CD4-positive, alpha-beta T cell treated with Interferon alpha-2 for 1 hour (primary cell): ENCODE measurements at places on chromosomes 6 and 20.

- DNase-seq = no peak
Measured at GRCh38 chr20:51326201-51326819, 216.2 kb downstream of the NFATC2 start.

DNA sequence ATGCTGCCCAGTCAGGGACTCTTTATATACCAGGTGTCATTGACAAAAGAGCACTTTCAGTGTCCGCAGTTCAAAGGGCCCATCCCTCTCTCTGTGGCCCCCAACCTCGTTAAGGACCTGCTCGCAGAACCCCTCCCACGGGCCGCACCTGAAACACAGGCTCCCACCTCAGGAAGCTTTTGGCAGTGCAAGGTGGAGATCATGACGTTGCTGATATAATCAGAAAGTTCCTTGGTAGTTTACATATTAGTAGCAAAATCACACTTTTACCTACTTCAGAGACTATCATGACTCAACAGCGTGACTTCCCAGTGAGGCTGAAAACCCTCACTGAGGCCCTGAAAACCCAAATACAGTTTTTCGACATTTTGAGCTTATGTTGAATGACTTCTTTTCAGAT, 4.1 kb downstream of the TTLL2 start:
- no peak for DNase-seq

DNA sequence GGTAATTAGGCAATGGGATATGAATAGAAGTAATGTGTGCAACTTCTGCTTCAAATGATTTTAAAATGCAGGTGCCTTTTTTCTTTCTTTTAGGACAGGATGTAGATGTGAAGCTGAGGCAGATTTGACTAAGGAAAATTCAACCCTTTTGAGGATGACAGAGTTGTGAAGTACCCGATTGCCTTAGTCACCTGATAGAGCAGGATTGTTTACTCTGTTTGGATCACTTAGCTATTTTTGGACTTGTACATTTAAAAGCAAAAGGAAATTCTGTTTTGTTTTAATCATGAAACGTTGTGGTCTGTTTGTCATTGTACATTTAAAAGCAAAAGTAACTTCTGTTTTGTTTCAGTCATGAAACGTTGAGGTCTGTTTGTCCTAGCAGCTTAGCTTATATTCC, 143.4 kb downstream of the FAM83B start:
- DNase-seq = no peak

DNA sequence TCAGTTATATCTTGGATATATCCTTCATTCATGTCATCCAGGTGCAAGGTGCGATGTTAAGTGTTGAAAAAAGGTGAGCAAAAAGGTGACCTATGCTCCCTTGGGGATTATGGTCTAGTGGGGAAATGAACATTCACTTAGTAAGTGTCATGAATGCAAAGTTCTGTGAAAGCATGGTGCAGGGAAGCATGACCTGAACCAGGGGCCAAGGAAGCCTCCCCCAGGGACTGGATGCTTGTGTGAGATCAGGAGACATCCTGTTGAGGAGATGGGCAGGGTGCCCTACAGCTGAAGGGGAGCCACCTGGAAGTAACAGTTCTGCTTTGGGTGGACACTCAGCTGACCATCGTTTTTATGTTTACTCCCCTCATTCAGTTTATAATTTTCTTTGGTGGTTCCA, 179.5 kb downstream of the SYNDIG1 start:
- no peak for DNase-seq

GRCh38 chr6:42689371-42689770, 33.0 kb downstream of the PRPH2 start:
- no peak for DNase-seq

DNA sequence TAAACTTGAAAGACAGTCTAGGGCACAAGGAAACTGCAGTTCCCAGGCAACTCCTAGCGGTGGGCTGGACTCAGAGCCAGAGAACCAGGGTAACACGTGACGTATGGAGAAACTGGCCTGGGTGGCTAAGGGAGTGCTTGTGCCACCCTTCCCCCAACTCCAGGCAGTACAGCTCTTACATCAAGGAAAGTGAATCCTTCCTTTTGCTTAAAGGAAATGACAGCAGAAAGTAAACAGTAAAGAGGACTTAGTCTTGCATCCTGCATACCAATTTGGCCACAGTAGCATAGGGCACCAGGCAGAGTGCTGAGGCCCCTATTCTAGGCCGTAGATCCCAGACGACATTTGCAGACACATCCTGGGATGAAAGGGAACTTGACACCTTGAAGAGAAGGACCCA, 322.8 kb downstream of the CD109 start:
- no peak for DNase-seq

GRCh38 chr20:46831633-46832011, 63.0 kb upstream of the EYA2 start:
- no peak for DNase-seq

DNA sequence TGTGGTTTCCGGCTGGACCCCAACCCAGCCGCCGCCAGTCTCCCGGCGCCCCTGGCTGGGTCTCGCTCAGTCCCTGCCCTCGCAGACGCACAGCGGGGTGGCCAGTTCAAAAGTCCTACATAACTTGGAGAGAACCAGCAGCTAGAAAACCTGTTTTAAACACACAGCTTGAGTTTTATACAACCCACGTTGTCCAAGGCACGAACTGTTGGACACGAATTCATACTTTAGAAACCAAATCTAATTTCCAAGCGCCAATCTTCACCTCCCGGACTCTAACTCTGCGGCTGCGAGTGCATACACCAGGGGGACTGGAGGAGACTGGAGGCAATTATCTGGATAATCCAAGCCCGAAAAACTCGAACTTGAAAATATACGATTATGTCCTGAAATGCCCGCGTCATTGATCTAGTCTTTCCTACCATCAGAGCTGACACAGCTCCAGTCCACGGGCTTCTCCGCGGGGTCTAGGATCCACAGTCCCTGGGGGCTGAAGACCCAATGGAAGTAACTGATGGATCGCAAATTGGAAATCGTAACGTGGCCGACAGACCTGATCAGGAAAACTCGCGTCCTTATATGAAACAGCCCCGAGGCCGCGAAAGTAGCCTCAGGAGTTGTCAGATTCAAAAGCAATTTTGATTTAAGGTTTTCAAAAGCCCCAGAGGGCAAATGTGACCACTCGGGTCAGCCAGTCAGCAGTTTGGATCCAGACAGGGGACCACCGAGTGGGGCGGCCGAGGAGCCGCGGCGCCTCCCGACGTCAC, 843 bp upstream of the HEY2 start:
- DNase-seq = peak; percentile 16

DNA sequence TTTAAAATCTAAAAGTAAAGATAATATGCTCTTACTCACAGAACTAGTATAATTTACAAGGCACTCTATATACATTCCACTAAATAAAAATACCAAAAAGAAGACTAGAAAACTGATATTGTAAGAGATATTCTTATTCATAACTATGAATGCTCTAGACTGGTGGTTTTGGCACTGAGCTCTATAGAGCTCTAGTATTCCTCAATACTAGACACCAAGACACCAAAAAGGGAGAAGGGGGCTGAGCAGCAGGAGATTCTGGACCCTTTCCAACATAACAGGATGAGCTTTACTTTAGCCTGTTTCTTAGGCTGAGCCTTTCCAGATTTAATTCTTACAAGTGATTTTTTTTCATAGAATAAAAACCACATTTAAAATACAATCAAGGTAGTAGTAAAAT, 173.6 kb downstream of the COL21A1 start:
- no peak for DNase-seq

- DNase-seq = no peak
Measured at GRCh38 chr20:24584538-24585356, 115.3 kb downstream of the SYNDIG1 start.

- no peak for DNase-seq
Measured at GRCh38 chr6:42420741-42421140, 31.0 kb downstream of the TRERF1 start.

GRCh38 chr6:50889497-50889896, 70.8 kb downstream of the TFAP2B start:
- DNase-seq = no peak

DNA sequence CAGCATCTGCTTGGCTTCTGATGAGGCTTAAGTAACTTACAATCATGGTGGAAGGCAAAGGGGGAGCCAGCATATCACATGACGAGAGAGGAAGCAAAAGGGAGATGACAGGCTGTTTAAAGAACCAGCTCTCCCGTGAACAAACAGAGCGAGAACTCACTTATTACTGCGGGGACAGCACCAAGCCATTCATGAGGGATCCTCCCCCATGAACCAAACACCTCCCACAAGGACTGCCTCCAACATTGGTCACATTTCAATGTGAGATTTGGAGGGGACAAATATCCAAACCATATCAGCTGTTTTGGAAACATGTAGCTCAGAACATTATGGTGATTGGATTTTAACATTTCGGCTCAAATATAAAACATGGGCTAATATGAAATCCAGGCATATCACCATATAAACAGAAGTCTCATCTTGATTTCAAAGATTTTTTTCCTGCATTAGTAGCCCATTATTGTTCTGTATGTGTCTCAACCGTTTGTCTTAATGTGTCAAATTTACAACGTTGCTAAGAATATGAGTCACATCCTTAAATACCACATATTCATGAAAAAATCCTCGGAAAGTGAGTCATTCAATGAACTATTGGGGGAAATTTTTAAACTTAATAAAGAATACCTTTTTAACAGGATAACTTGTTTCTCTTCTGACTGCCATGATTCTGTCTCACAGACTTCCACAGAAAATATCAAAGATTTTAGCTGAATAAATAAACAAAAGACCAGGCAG, 894.3 kb downstream of the TFAP2A start:
- DNase-seq = no peak

- DNase-seq = peak; percentile 54
Measured at GRCh38 chr6:15901141-15902115, 227.5 kb upstream of the MYLIP start.

DNA sequence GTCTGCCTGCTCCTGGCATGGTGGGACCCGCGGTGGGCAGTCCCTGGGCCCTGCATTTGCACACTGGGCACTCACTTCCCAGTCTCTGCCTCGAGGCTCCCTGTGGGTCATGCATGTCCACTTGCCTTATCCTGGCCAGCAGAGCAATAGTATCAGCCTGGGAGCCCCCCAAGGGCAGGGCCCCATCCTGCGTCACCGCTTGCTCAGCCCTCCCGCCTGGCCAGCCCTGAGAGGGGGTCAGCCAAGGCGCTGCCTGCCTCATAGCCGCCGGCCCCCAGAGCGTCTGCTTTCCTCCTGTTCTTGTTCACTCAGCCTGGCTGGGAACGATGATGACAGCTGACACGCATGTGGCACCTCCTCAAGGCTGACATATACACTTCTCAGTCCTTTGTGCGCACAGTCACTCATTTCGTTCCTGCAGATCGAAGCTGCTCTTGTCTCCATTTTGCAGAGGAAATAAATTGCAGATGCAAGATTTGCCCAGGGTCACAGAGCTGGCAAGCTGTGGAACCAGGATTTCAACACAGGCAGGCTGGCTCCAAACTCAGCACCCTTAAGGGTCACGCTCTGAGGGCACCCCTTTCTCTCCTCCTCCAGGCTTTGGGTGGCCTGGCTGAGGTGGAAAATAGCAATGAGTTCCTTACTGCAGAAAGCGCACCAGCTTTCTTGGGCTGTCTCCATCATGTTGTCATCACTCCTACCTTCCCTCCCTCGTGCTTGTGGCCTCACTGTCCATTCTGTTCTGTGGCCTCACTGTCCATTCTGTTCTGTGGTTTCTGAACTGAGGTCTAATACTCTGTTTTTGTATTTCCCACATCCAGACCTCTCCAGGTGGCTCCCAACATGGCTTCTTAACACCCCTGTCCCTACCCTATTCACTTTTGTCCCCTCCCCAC, 17.2 kb downstream of the KCNK17 start:
- no peak for DNase-seq

DNA sequence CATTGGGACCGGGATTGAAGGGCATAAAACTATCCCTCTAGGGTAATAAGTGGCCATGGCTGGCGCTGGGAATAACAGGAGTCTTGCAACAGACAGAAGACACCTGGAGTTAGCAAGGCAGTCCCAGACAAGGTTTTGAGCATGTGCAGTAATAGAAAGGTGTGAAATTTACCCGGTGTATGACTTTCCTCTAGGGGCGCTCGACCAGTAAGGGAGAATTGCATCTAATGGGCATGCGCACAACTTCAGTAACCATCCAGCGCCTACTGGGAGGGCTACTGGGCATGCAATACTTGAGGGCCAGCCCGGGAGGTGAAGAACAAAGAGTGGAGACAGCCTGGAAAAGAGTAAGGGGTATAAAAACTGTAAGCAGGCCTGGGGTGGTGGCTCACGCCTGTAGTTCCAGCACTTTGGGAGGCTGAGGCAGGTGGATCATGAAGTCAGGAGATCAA, 32.7 kb downstream of the SERPINB6 start:
- no peak for DNase-seq

- DNase-seq = no peak
Measured at GRCh38 chr6:36616893-36617521, 22.8 kb downstream of the SRSF3 start.

DNA sequence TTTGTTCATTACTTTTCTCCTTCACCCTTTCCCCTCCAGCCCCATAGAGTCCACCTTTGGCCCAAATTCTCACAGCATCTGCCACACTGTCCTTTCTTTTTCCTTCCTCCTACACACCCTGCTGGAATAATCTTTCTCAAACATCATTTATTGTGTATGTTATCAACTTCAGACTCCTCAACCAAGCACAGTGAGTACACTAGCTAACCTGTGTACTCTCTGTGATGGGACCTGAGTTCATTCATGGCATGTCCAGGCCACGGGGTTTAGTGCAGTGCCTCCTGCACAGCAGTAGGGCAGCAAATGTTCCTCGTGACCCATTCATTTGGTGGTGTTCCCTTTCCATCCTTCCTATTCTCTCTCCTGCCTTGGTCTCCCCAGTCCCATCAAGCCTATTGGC, 7.1 kb upstream of the ARMC12 start:
- DNase-seq = no peak

DNA sequence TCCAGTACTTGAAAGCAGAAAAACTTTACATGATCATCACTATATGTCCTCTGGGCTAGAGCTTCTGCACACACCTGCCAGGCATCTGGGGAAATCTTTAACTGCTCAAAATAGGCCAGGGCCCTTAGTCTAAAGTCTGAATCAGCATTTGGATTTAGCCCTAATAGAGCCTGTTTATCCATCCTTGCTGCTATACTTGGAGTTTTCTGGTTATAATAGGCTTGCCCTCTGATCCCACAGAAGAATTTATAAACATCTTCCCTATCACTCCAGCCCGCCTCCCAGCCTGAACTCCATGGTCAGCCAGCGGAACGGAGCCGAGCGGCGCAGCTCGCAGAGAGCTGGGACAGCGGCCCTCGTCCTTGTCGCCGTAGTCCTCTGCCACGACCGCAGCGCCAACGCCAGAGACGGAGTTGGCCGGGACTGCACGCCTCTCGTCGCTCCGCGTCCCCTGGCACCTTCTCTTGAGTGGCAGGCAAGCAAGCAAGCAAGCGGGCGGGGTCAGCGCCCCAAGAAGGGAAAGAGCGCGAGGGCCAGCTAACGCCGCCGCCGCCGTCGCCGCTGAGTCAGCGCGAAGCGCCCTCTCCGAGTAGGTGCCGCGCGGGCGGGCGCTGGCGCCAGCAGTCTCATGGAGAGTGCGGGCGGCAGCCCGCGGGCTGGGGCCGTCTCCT, 25.4 kb upstream of the ASIP start:
- peak; percentile 17 for DNase-seq

DNA sequence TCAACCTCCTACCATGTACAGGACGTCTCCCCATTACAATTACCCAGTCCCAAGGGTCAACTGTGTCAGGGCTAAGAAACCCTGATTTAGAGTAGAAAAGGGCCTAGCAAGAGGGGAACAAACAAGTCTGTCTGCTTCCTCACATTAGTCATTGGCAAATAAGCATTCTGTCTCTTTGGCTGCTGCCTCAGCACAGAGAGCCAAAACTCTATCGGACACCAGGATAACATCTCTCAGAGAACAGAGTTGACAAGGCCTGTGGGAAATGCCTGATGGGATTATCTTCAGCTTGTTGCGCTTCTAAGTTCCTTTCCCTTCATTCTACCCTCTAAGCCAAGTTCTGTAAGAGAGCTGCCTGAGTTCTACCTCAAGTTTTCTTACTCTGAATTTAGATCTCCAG, 19.0 kb upstream of the VSX1 start:
- DNase-seq = no peak
